ENCODE measurements at places on chromosomes 4 and X.

GRCh38 chr4:6152869-6153705 is 47.3 kb downstream of the JAKMIP1 start:
- DNase-seq: no peak

DNA sequence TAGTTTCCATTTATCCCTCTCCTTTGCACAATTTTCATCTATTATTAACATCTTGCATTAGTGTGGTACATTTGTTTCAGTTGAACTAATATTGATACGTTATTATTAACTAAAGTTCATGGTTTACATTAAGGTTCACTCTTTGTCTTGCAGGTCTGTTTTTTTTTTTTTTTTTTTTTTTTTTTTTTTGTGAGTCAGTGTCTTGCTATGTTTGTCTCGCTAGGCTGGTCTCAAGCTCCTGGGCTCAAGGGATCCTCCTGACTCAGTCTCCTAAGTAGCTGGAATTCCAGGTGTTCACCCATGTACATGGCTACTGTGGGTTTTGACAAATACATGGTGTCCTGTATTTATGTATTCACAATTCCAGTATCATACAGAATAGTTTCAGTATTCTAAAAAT is 6.8 kb downstream of the TBC1D19 start:
- no peak for DNase-seq

GRCh38 chrX:9110808-9111207 is 76.9 kb upstream of the FAM9B start:
- DNase-seq: no peak

GRCh38 chrX:15343075-15343476 is 7.8 kb upstream of the PIGA start:
- DNase-seq: no peak

- DNase-seq: no peak
These were observed 33.8 kb upstream of the LRBA start for GRCh38 chr4:151048913-151049312.

- DNase-seq: no peak
These were observed 173.5 kb downstream of the NKX6-1 start for GRCh38 chr4:84325625-84326024.

DNA sequence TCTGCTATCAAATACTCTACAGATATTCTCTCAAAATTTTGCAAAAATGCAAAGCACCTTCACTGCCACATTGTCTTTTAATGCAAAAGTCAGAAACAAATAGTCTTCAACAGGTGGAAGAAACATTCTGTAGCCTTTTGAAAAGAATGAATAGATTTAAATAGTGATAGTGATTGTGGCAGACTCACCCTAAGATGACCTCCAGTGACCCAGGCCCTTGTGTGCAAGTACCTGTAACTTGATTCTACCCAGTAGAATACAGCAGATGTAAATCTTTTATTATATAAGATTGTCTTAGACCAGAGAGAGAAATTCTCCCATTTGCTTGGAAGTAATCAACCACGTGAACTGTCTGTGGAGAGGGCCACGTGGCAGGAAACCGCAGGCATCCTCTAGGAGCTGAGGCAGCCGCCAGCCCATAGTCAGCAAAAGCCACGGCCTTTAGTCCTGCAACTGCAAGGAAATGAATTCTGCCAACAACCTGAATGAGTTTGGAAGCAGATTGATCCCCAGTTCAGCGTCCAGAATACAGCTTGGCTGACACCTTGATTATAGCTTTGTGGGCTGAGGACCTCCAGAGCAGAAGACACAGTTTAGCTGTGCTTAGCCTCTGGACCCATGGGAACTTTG is 272.5 kb downstream of the ARHGAP10 start:
- no peak for DNase-seq

- no peak for DNase-seq
These were observed 153.0 kb upstream of the SCML1 start for GRCh38 chrX:17584248-17584681.

- DNase-seq: no peak
These were observed 89.3 kb downstream of the TSPAN5 start for GRCh38 chr4:98568941-98569663.

- DNase-seq: no peak
These were observed 87.0 kb upstream of the BLTP1 start for GRCh38 chr4:122065149-122065548.

DNA sequence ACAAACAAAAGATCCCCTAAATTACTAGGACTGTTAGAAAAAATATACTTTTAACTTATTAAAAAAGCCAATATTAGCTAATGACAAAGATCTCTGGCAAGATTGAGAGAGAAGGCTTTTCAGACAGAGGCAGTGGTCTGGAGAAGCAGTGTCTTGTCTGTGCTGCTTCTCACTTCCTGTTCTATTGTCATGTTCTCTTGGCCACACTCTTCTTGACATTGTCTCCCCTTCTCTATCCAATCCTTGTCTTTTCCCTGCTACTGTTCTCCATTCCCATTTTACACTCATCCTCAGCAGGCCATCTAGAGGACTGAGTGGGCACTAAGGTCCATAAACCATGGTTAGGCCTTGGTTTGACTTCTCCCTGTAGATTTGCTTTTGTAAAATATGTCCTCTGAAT is 14.0 kb upstream of the TAPT1 start:
- no peak for DNase-seq

- no peak for DNase-seq
These were observed 33.5 kb downstream of the PCDH19 start for GRCh38 chrX:100376576-100376975.

GRCh38 chr4:178633263-178633662 is 1191.0 kb upstream of the AGA start:
- DNase-seq: no peak

DNA sequence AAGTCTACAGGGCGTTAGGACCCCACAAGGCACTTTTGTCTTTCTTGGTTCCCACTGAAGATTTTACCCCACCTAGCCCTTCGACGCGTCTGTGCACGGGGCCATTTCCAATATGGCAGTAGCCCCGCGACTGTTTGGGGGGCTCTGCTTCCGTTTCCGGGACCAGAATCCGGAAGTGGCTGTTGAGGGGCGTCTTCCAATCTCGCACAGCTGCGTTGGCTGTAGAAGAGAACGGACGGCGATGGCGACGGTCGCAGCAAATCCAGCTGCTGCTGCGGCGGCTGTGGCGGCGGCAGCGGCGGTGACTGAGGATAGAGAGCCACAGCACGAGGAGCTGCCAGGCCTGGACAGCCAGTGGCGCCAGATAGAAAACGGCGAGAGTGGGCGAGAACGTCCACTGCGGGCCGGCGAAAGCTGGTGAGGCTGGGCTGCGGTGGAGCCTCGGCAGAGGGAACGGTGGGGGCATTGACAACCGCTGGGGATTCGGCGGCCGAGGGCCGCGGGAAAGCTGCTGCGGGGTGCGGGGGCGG is at the start of gene USP11:
Gene USP11, plus strand, starts transcription at position 207 of the 530 bp plus-strand sequence. Its CDS starts 35 bp downstream, at position 242.
- peak; percentile 48 for DNase-seq

DNA sequence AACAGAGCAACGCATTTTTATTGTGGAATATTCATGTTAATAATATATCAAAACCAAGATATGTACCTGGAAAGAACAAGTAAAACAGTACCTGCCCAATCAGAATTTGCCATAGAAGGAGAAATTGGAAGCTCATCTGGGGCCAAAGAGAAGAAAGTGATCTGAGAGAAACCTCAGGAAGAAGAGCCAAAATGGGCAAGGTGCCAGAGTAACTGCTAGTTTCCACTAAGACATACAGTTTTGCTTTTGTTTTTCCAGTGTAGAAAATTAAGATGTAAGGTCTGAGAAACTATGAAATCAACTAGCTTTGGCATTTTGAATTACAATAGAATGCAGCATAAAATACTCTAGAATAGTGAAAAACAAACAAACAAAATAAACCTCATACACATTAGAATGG is 2201.2 kb downstream of the ARAP2 start:
- no peak for DNase-seq

GRCh38 chr4:75790024-75790423 is 65.6 kb downstream of the USO1 start:
- no peak for DNase-seq

DNA sequence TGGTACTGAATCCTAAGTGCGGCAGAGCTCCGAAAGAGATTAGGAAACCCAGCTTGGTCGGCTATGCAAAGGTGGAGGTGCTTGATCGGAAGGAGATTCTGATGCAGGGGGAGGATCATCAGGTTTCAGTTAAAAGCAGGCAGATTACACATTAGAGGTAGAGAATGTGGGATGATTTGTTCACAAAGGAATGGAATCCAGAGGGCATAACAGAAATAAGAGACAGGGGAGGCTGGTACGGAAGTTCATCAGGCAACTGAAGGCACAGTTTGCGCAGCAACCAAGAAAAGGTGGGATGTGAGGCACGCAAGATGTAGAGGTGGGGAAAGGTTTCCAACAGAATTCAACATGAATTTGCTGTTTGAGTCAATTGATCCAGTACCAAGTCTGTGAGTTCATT is 424 bp upstream of the ZNF330 start:
- no peak for DNase-seq

DNA sequence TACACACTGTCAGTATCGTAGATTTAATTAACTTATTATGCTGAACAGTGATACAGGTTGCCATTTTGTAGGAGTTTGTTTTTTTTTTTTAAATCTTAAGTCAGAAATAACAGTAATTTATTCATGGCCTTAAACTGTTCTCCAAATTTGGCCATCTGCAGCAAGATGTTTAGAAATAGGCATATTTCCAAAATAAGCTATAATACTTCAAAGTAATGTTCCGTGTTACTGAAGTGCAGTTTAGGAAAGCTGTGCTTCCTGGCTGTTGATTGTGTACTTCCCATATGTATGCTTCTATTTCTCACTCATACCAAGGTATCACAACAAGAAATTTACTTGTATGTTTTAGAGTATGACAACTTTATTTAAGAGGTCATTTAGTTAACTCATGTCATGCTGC is 28.9 kb downstream of the CPEB2 start:
- no peak for DNase-seq

DNA sequence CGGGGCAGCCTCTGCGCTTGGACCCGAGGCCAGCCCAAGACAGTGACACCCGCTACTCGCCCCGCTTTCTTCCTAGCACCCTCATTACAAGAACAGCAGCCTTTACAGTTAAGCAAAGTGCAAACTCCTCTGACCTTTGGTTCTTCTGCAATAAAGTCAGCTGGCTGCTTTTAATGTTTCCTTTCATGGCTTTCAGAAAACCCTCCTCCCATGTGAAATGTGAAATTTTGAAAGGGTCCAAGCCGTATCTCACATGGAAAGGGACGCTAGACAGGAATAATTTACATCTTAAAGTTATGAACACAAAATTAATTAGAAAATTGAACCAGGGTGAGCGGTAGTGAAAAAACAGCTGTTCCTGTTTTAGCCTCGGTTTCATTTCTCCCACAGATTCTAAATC is 520.1 kb upstream of the FRG1 start:
- no peak for DNase-seq

GRCh38 chr4:33715841-33716395 is 2528.4 kb downstream of the ARAP2 start:
- DNase-seq: no peak

GRCh38 chr4:140533951-140534480 is 10.0 kb downstream of the ELMOD2 start:
- DNase-seq: no peak

DNA sequence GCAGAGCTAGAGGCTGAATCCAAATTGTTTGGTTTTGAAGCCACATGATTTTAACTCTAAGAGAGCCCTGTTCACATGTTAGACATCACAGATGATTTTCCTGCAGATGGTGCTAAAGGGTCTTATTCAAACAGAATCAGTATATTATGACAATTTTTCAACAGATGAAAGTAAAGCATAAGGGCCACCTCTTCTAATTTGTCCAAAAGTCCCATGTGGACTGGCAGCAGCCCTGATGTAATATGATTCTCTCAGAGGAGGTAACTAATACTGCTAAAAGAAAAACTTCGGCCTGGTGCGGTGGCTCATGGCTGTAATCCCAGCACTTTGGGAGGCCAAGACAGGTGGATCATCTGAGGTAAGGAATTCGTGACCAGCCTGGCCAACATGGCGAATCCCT is 26.0 kb upstream of the SETD7 start:
- no peak for DNase-seq

GRCh38 chrX:153662266-153662665 is 11.3 kb downstream of the PNCK start:
- DNase-seq: no peak

DNA sequence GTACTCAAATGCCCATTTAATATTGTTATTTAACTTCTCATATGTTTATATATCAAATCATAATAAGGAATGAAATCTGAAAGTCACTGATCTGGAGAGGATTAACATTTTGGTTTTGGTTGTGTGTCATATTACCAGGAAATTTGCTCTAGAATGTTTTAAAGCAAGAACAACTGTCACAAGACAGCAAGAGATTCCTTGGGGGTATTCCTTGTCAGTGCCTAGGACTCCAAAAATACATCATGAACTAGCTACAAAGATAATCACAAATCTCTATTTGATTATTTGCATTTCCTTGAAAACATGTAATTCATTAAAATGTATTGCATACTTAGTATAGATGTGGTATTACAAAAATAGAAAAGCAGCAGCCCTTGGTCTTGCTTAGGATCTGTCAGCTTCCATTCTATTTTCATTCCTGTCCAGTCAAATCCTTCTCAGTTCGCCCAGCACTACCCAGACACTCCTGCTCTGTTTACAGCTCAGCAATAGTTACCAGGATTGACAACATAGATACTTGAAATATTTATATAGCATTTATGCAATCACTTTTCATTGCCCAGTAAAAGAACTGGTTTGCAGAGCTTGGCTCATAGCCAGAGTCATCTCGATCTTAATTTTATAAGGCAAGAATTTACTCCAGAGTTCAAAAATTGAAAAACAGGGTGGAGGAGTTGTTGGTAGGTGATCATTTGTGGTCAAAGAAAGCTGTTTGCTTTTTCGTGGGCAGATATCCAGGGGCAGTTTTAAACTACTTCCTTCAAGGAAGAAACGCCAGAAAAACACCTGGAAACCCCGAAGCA is 9.2 kb upstream of the BMP3 start:
- DNase-seq: no peak

- DNase-seq: no peak
These were observed 50.6 kb upstream of the SRPX start for GRCh38 chrX:38271154-38271716.

- DNase-seq: no peak
These were observed 103.1 kb downstream of the PAPSS1 start for GRCh38 chr4:107616838-107617389.

GRCh38 chr4:8283161-8283560 is 13.6 kb downstream of the HTRA3 start:
- no peak for DNase-seq

GRCh38 chr4:80104927-80105326 is 31.9 kb upstream of the ANTXR2 start:
- no peak for DNase-seq

GRCh38 chr4:38939165-38939564 is 71.6 kb downstream of the FAM114A1 start:
- DNase-seq: no peak

DNA sequence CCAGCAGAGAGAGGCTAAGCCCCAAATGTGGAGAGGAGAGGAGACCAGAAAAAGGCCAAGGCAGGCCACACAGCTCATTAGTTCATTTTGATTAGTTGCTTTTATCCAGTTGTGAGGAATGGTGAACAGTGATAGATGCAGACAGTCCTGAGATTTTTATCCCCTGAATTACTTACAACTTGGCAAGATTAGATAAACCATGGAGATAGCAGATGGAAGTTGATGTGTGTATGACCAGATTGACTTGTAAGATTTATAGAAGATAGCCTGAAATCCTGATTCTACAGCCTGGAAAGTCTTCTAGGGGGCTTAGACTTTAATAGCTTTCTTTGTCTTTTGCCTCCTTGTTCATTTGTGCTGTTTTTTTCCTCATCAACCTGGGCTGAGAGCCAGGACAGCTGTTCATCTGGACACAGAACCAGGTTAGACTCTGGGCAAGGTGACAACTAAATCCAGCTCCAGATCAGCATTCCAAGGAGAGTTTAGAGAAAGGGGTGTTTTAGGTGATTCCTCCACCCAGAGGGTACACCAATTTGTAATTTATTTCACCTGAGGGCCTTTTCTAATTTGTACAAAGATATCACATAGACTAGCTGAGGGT is 215.5 kb downstream of the SPATA18 start:
- no peak for DNase-seq
